ENCODE measurements at places on chromosomes 6 and 20.
A peak's percentile ranks its signal among the peaks of the same experiment; 100 is the strongest.

GRCh38 chr6:50816947-50817645 lies 1.6 kb upstream of the TFAP2B start:
- H3K4me3 ChIP-seq, result no peak overlapping the region
- peaks cover 78% of the 10 kb centered on the region for H3K27me3 ChIP-seq
- no peak overlapping the region for H3K27ac ChIP-seq
- H3K36me3 ChIP-seq, result no peaks in the 10 kb centered on the region

GRCh38 chr20:36956016-36956415 lies 4.5 kb upstream of the SAMHD1 start:
- H3K27ac ChIP-seq, result no peak overlapping the region
- peaks cover 20% of the 10 kb centered on the region for H3K4me1 ChIP-seq
- H3K27me3 ChIP-seq, result no peaks in the 10 kb centered on the region
- no peaks in the 10 kb centered on the region for H3K36me3 ChIP-seq
- DNase-seq, result peak; percentile 10

- no peaks in the 10 kb centered on the region for H3K36me3 ChIP-seq
- H3K4me1 ChIP-seq, result no peaks in the 10 kb centered on the region
- no peak overlapping the region for H3K4me3 ChIP-seq
- peak; percentile 23 for DNase-seq
- no peak overlapping the region for H3K27ac ChIP-seq
Measured at GRCh38 chr6:39072830-39073229, 24.2 kb downstream of the GLP1R start.

DNA sequence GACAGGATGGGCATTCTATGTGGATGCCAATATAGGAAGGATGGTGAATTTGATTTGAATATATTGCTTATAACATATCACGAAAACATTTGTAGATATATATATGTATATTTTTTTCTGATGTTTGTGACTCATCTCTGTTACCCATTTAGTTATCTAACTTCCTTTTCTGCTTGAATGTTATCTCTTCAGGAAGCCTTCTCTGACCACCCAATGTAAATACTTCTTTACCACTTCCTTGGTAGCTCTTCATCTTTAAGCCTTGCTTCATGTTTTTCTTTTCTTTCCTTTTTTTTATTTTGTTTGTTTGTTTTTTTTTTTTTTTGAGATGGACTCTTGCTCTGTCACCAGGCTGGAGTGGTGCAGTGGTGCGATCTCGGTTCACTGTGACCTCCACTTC lies 260.5 kb upstream of the EPHA7 start:
- no peak overlapping the region for H3K4me3 ChIP-seq
- no peaks in the 10 kb centered on the region for H3K36me3 ChIP-seq
- DNase-seq, result no peak
- H3K27me3 ChIP-seq, result no peaks in the 10 kb centered on the region
- no peaks in the 10 kb centered on the region for H3K4me1 ChIP-seq

GRCh38 chr6:113857556-113858479 lies 673 bp downstream of the MARCKS start:
- H3K27ac ChIP-seq, result peak overlapping the region; percentile 94
- H3K27me3 ChIP-seq, result peaks cover 4% of the 10 kb centered on the region
- peak overlapping the region; percentile 78 for H3K4me3 ChIP-seq
- H3K4me1 ChIP-seq, result no peaks in the 10 kb centered on the region
- peak; percentile 65 for DNase-seq

- H3K27ac ChIP-seq, result no peak overlapping the region
- no peaks in the 10 kb centered on the region for H3K27me3 ChIP-seq
- H3K4me1 ChIP-seq, result no peaks in the 10 kb centered on the region
- DNase-seq, result no peak
- no peak overlapping the region for H3K4me3 ChIP-seq
- no peaks in the 10 kb centered on the region for H3K36me3 ChIP-seq
Measured at GRCh38 chr20:11302436-11302835, 615.3 kb upstream of the BTBD3 start.

GRCh38 chr6:104109806-104110205 lies 749.9 kb downstream of the HACE1 start:
- DNase-seq, result no peak
- H3K4me3 ChIP-seq, result no peak overlapping the region
- no peaks in the 10 kb centered on the region for H3K27me3 ChIP-seq
- no peaks in the 10 kb centered on the region for H3K4me1 ChIP-seq
- H3K36me3 ChIP-seq, result no peaks in the 10 kb centered on the region
- H3K27ac ChIP-seq, result no peak overlapping the region

DNA sequence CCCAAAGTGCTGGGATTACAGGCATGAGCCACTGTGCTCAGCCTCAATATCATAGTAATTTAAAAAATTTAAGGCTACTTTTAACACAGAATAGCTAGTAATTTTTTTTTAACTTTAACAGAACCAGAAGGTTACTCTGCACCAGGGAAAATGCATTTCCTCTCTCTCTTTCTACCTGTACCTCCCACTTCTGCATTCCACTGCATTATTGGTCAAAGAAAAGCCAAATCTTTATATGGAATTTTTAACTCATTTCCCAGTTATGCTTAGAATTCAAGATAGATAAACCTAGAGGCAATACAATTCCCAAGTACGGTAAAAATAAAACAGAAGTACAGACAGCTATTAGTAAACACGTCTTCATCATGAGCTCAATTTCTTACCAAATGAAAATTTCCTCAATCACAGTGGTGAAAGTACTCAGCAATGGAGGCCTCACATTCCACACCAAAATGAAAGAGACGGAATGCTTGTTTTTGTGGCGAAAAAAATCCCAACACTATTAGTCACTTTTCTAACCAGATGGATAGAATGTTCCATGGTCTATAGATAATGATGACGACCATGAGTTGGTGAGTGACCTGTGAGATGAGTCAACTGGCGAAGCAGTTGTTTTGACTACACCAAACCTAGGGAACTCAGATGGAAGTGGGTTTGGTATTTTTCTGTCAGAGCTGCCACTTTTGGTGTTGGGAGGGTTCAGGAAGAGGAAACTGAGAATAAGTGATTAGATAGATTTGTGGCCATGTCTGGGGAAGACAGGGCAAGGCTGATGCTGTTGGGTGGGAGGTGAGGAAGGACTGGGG lies 104.7 kb upstream of the SGK1 start:
- H3K4me3 ChIP-seq, result no peak overlapping the region
- H3K27me3 ChIP-seq, result no peaks in the 10 kb centered on the region
- H3K4me1 ChIP-seq, result no peaks in the 10 kb centered on the region

DNA sequence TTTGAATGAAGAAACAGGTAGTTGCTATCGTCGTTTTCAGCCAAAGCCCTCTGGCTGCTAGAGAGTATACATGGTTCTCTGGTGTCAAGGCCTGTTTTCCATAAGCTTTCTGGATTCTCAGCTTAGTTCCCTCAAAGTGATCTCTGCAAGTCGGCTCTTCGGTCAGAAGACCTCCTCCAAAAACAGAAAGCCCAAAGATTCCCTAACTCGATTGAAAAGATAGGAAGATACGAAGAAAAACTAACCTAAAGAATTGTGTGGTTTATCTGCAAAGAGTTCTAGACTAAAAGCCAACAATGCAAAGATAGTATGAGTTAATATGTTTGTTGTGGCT lies 545 bp upstream of the ASCC3 start:
- H3K27ac ChIP-seq, result peak overlapping the region; percentile 92
- no peaks in the 10 kb centered on the region for H3K36me3 ChIP-seq
- no peak for DNase-seq
- peak overlapping the region; percentile 95 for H3K4me3 ChIP-seq
- H3K27me3 ChIP-seq, result no peaks in the 10 kb centered on the region

DNA sequence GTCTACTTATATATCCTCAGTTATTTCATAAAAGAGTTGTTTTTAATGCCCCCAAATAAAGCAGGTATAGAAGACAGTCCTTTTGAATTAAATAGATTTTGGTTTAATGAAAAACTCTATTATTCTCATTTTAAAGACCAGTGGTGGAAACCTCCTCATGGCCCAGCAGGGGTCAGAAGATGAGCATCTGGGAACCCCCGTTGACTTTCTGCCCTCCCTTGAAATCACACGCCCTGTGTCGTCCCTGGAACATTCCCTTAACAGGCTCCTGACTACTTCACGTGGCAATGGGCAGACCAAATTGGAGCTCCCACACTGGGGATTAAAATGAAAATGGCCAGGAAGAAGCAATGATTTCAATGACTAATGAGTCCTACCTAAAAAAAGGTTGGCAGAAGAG lies 220.9 kb downstream of the KIF16B start:
- no peak overlapping the region for H3K27ac ChIP-seq
- H3K36me3 ChIP-seq, result no peaks in the 10 kb centered on the region
- H3K4me1 ChIP-seq, result no peaks in the 10 kb centered on the region
- DNase-seq, result no peak
- H3K4me3 ChIP-seq, result no peak overlapping the region

DNA sequence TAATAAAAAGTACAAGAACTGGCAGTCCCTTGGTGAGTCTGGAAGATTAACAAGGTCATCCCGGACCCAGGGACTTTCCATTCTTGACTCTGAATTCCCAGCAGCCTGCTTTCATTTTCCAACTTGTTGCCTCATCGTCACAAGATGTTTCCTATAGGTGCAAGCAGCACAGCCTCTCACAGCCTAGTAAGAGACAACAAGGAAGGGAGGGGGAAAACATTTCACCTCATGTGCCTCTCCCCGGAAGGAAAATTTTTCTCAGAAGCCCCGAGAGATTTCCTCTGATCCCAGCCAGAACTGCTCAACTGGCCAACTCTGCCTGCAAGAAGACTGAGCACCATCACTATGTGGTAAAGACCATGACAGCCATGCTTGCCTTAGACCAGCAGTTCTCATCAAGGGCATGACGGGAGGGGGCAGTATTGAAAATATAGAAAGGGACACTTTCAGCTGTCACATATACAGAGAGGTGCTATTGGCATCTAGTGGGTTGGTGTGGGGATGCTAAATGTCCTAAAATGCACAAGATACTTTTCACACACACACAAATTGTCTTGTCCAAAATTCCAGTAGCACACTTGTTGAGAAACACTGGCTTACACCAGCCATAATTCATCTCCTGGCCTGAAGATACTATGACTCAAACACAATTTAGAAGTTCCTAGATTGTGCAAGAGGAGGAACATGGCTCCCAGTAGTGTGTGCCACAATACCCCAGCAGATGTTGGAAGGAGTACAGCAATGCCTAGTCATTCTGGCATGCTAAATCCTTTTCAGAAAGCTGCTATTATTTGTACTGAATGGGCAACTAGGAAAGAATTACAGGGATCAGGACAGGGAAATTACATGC lies 10.8 kb upstream of the WTAP start:
- no peak overlapping the region for H3K4me3 ChIP-seq
- H3K36me3 ChIP-seq, result no peaks in the 10 kb centered on the region
- H3K27me3 ChIP-seq, result no peaks in the 10 kb centered on the region
- DNase-seq, result no peak
- peaks cover 26% of the 10 kb centered on the region for H3K4me1 ChIP-seq
- peak overlapping the region; percentile 71 for H3K27ac ChIP-seq

- H3K27me3 ChIP-seq, result no peaks in the 10 kb centered on the region
- H3K27ac ChIP-seq, result peak overlapping the region; percentile 49
- DNase-seq, result no peak
- peaks cover 18% of the 10 kb centered on the region for H3K4me1 ChIP-seq
Measured at GRCh38 chr6:53547166-53547810, 2.4 kb upstream of the GCLC start.

- no peaks in the 10 kb centered on the region for H3K27me3 ChIP-seq
- H3K36me3 ChIP-seq, result no peaks in the 10 kb centered on the region
- H3K27ac ChIP-seq, result no peak overlapping the region
- H3K4me1 ChIP-seq, result no peaks in the 10 kb centered on the region
- DNase-seq, result no peak
Measured at GRCh38 chr6:148082696-148083095, 259.9 kb upstream of the SASH1 start.

GRCh38 chr6:133741375-133741861 lies 147.5 kb upstream of the TCF21 start:
- no peak overlapping the region for H3K27ac ChIP-seq
- H3K4me1 ChIP-seq, result no peaks in the 10 kb centered on the region
- no peak overlapping the region for H3K4me3 ChIP-seq
- no peaks in the 10 kb centered on the region for H3K27me3 ChIP-seq
- DNase-seq, result no peak

GRCh38 chr6:167946604-167947003 lies 50.9 kb upstream of the KIF25 start:
- H3K27ac ChIP-seq, result no peak overlapping the region
- DNase-seq, result no peak
- no peak overlapping the region for H3K4me3 ChIP-seq
- no peaks in the 10 kb centered on the region for H3K27me3 ChIP-seq
- peaks cover 82% of the 10 kb centered on the region for H3K36me3 ChIP-seq
- H3K4me1 ChIP-seq, result no peaks in the 10 kb centered on the region

Measured in upper lobe of right lung (tissue), 1 donor.